Stimulated activated CD8-positive, alpha-beta memory T cell treated with anti-CD3 and anti-CD28 coated beads, Interleukin-12 subunit alpha, Interleukin-12 subunit beta, amount 100 ng/mL, for 1 hour (primary cell): ENCODE measurements at places on chromosomes 6 and 20.

DNA sequence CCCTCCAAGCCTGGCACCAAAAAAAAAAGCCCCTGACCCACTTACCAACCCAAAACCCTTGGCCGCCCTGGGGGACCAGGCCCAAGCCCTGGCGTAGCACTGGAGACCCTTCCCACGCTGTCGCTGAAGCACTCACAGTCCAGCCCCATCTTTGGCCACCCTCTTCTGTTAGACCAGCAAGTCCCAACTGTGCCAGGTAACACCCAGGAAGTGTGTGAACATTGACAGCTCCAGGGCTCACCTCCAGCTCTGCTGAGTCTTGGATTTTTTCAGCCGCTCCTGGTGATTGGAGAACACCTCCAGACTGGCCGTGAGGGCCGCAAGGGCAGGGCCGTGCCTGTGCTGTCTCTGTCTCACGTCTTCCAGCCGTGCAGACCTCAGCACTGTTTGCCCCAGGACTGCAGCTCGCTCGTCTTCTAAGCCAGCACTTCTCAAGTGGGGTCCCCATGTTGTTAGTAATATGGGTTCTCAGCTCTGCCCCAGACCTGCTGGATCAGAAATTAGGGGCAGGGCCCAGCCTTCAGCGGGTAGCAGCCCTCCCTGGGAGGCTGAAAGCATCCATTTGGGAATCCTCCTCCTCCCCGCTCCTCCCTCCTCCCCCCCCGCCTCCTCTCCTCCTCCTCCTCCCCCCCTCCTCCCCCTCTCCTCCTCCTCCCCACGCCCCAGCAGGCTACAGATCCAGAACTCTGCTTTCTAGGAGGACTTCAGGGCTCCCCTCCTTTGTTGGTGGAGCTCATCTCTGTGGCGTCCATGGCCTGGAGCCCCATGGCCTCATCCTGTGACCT, 18.1 kb downstream of the NPEPL1 start:
- no peak for DNase-seq

- no peak for DNase-seq
Measured at GRCh38 chr6:53956068-53956711, 155.1 kb upstream of the MLIP start.

DNA sequence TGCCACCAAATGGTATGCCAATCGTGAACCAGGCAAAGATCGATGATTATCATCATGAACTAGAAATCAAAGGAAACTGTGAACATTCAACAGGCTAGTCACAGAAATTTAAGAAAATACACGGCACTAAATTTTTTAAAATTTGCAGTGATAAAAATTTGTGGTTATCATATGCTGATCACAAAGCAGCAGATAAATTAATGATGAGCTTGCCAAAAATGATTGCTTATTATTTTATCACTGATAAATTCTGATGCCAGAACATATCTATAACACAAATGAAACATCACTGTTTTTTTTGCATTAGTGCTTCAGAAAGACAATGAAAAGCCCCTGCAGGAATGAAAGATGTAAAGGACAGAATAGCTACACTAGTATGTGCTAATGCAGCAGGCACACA, 1413.2 kb upstream of the MAP3K7 start:
- no peak for DNase-seq

GRCh38 chr20:58613061-58613854, 37.8 kb upstream of the STX16 start:
- no peak for DNase-seq
